LHCN-M2 (cell line): ENCODE measurements at places on chromosomes 1 and 21.
A peak's percentile ranks its signal among the peaks of the same experiment; 100 is the strongest.

DNA sequence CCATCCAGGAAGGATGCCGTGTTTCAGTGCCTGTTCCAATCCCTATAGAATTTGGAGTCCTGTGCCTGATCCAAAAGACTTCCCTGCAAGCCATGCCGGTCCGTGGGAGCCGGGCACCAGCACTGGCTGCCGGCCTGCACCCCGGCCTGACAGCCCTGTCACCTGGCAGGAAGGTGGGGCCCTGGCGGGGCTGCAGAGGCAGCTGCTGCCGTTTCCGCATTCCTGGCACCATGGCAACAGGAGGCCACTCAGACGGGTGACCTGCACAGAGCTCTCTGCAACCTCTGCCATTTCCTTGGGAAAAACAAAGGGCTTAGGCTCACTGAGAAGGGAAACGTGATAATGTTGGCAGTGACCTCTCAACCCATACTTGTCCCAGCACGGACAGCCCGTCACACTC is 63.2 kb upstream of the TMEM51 start:
- DNase-seq = no peak

- DNase-seq = no peak
These were observed 60.6 kb downstream of the WARS2 start for GRCh38 chr1:119079881-119080280.

GRCh38 chr1:168638884-168639283 is 62.5 kb downstream of the XCL1 start:
- DNase-seq = no peak

DNA sequence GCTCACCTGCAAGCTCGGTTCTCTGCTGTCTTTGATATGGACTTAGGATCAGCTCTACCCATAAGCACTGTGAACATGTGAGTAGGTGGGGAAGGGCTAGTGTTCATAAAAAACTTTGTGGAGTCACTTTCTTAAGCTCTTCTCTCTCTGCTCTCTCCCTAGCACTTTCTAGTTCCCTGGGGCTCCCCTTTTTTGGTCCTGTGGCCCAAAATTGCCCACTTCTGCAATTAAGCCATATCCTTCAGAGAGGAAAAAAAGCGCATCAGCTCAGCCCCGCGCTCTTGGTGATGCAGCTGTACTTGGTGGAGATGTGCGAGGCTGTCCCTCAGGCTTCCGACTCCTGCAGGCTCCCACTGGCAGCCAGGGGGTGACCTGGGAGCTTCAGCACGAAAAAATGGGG is 23.4 kb downstream of the CCSAP start:
- DNase-seq = no peak

DNA sequence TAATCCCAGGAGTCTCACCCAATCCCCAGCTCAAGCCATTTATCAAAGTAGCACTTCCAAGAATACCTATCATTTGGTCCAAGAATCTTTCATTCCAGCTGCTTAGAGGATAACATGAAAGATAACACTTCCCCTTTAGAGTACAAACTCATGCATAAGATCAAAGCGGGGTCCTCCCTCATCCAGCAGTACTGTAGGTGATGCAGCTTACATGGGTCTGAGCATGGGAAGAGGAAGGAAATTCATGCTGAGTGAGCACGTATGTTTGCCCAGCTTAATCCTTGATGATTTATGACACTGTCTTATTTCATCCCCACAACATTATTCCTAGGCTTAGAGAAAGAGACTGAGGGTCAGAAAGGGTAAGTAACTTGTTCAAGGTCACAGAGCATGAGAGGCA is 167.1 kb upstream of the GJB5 start:
- DNase-seq = no peak

DNA sequence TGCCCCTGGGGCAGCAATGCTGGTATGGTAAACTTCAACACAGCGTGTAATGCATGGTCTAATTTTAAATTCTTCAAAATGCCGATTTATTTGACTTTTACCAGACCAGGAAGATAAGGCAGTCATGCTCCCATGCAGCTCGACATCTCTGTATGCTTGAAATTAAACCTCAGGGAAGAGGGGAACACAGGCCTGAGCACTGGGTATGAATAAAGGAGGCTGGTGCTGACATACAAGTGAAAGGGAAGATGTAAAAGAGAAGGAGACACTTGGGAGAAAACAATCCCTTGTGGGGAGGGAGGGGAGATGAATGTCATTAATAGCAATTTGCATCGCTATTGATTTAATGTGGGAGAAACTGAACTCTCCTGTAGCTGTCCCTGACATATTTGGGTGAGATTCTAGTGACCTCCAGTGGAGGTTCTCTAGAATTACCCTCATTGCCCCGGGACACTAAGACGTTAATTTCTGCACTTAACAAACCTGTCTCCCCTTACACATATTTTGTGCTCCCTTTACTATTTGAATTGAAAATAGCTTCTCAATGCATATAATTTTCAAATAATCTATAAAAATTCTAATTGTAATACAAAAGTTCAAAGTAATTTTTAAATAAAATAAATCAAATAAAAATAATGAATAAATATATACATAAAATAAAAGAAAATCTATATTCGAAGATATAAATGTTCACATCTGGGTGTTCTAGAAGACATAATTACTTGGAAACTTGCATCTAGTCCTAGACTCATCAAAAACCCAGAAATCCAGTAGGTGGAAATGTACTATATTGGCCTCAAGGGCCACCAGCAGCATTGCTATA is 283.1 kb downstream of the LMX1A start:
- peak; percentile 37 for DNase-seq

DNA sequence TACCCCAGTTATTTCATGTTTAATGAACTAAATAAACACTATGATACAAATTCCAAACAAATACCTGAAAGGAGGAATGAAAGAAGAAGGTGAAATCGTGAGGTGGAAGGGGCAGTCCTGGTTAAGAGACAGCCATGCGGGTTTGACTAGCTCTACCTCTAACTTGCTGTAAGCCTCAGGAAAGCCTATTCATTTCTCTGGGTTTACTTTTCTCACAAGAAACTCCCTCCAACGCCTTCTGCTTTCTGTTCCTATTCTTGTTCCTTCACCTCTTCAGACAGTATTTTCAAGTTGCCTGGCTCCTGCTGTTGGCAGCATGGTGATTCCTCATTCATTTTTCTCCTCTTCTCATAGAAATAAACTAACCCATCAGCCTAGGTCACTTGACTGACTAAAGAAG is 92.4 kb downstream of the NTPCR start:
- no peak for DNase-seq

GRCh38 chr1:21449906-21450305 is 10.0 kb downstream of the NBPF3 start:
- DNase-seq = peak; percentile 48

GRCh38 chr1:157852476-157852875 is 10.9 kb upstream of the CD5L start:
- DNase-seq = peak; percentile 38

GRCh38 chr1:183814121-183814681 is 9.3 kb downstream of the RGL1 start:
- DNase-seq = no peak

DNA sequence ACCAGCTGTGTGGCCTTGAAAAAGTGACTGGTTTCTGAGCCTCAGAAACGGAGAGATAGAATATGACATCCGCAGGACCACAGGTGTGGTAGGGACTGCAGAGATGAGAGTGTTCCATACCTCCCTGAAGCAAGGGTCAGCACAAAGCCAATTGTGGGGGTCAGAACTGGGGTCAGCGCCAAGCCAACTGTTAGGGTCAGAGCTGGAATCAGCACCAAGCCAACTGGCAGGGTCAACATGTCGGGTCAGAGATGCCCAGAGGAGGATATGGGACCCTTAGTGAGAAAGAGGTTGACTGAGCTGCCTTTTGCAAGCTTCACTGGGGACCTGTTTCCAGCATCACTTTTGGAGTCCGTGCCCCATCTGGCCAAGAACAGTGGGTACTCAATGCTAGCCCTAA is 93.9 kb downstream of the MATN1 start:
- DNase-seq = no peak

- DNase-seq = no peak
These were observed 10.3 kb upstream of the S100A10 start for GRCh38 chr1:152003846-152004442.

GRCh38 chr1:95537176-95537575 is 303.2 kb downstream of the RWDD3 start:
- DNase-seq = no peak

DNA sequence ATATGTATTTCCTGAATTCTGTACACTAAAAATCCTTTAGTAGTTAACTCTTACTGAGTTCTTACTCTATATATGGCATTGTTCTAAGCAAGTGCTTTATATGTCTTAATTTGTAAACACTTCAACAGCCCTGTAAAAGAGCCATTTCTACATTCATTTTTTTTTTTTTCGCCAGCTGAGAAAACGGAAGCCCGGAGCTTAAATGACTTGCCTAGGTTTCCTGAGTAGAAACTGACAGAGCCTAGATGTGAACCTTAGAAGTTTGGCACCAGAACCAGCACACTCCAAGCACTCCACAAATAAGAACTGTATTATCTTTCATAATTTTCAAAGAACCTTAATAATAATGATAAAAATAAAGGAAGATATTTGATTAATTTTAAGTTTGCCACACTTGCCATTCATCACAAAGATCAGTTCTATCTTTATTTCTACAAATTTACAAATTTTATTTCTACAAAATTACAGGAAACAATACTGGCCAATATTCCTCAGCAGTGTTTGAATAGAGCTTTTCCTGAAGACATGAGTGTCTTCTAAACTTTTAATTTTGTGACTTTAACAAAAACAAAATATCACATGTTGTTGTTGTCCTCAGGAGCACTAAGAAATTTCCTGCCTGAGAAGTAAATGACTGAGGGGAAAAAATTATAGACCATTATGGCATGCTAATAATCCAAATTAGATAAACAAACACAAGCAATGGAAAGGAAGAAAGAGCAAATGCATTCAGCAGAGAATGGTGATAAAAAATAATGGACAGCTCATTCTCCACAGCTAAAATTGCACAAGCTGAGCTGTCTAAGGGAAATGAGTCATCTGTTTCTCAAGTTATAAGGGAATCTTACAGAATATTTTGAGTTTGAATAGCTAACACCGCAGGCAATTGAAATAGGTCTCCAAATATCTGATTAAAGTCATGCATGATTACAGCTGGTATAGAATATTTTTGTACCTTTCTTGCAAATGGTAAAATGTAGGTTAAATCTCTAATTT is 71.2 kb downstream of the DPYD start:
- DNase-seq = peak; percentile 86

DNA sequence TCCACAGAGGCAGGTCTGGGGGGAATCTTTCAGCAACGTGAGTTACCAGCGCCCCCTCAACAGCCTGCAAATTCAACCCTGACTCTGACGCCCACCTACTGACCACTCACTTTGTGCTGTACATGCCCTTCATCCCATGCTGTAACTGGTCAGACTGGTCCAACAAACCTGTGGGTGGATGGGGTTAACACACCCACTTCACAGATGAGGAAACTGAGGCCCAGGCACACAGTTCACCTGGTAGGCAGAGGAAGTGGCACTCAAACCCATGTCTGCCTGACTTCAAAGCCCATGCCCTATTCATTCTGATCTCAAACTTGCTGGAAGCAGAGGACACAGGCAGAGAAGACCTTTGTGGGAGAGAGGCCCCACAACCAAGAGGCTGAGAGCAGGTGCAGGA is 172.9 kb downstream of the TRABD2B start:
- no peak for DNase-seq

GRCh38 chr1:162380061-162380846 is 1.3 kb upstream of the C1orf226 start:
- DNase-seq = no peak

- DNase-seq = no peak
These were observed 19.8 kb upstream of the ASB17 start for GRCh38 chr1:75952016-75952415.

DNA sequence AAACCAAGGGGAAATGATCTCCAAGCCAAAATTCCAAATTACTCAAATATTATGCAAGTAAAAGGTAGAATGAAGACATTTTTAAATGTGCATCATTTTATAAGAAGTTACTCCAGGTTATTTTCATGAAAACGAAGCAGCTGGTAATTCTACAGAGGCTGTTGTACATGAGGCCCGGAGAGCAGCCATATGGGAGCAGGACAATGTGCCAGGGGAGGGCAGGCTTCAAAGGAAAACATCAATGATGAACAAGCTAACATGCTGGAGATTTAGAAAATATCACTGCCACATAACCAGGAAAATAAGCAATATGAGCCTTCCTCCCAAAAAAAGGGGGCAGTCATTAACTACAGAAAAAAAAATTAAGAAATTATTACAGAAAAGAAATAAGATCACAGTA is 109.1 kb downstream of the TIAM1 start:
- no peak for DNase-seq

GRCh38 chr1:117009132-117009531 is 7.6 kb downstream of the CD101 start:
- DNase-seq = peak; percentile 53

- DNase-seq = no peak
These were observed 6.1 kb downstream of the SNAP47 start for GRCh38 chr1:227741166-227741870.

- DNase-seq = peak; percentile 97
These were observed at the start of gene IFI16 for GRCh38 chr1:159009704-159010361. Gene IFI16, plus strand, starts transcription at chr1:159009907. Its CDS starts 4,774 bp downstream, at chr1:159014681.

DNA sequence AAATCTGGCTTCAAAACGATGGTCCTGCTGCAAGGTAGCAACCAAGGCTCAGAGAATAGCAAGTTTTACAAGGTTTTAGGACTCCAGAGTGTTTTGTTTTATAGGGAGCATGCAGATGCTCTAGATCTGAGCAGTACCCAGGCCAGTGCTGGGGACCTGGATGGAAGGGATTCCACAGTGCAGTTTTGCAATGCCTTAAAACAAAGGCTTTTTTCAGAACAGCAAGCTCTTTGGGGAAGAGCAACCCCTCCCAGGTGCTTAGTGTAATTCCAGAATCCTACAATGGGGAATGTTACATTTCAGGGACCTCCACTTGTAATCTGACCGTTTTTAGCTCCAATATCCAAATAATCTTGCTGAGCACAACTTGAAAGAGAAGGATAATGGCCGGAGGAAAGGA is 6.7 kb downstream of the ROR1 start:
- no peak for DNase-seq

DNA sequence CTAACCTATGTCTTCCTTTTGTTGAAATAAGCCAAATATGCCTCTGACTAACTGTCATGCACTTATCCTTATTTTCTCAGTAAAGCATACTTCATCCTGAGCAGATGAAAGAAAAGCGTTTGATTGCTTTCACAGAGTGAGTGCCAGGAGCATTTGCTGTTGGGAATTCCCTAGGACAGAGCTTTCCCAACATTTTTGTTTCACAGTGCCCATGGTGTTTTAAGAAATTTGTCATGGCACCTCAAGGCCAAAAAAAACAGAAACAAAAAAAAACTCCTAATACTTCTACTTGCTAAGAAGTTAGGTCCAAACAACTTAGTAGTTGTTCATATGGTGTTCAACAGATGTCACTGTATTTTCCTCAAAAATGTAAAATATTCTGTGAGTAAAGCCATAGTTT is 120.8 kb upstream of the BMP8A start:
- peak; percentile 79 for DNase-seq
